ENCODE measurements at places on chromosomes 7 and 10.

- DNase-seq, result peak; percentile 87
Observed at GRCh38 chr10:29105516-29106215, 183.2 kb upstream of the LYZL1 start.

- no peak for DNase-seq
Observed at GRCh38 chr7:127974446-127975035, 56.7 kb downstream of the LRRC4 start.

DNA sequence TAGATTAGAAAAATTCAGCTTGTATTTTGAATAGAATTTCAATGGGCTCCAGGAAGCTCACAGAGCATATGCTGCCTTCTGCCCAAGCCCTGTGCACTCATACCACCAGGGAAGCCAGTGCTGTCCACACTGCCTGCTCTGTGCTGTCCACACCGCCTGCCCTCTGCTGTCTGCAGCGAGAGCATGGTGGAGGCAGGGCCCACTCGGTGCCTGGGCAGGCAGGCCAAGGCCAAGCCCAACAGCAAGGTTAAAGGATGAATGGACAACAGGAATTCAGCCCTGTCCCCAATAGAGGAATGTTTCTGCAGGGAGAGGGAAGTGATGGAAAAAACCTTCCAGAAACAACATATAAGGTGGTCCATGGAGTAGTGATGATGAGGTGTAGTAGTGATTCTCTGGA is 146.8 kb downstream of the GFRA1 start:
- DNase-seq, result peak; percentile 42

- DNase-seq, result no peak
Observed at GRCh38 chr10:37758074-37758473, 99.3 kb downstream of the ZNF248 start.

- peak; percentile 97 for DNase-seq
Observed at GRCh38 chr10:87094373-87095235, at the start of the genes GLUD1 and SHLD2. Gene GLUD1, minus strand, starts transcription at chr10:87094843. Its CDS starts 74 bp downstream, at chr10:87094769. Gene SHLD2, plus strand, starts transcription at chr10:87095206. Its CDS starts 56,149 bp downstream, at chr10:87151355.

GRCh38 chr7:117493460-117493859 is 13.6 kb downstream of the CFTR start:
- no peak for DNase-seq

DNA sequence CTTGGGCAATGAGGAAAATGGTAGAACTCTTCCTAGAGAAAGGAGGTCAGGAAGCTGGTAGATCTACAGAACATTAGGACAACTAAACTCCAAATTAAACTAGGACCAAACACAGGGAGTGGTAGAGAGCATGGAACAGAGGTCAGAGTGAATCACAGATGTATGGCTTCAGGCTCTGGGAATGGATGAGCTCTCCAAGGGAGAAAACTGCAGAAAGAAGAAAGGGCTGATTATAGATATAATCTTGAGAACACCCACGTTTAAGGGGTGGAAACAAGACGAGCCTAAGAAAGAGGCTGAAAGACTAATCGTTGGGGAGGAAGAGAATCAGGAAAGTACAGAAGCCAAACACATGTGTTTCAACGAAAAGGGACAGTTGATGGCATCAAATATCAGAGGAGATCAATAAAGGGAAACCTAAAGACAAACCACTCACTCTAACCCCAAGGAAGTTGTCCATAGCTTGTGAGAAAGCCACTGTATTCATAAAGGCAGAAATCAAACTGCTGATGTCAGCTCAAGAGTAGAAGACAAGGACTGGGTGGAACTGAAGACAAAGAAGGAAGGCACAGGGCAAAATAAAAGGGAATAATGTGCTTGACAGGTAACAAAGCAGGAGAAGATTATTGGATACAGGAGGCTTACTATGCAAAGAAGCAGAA is 41.4 kb downstream of the NUDCD3 start:
- DNase-seq, result no peak

DNA sequence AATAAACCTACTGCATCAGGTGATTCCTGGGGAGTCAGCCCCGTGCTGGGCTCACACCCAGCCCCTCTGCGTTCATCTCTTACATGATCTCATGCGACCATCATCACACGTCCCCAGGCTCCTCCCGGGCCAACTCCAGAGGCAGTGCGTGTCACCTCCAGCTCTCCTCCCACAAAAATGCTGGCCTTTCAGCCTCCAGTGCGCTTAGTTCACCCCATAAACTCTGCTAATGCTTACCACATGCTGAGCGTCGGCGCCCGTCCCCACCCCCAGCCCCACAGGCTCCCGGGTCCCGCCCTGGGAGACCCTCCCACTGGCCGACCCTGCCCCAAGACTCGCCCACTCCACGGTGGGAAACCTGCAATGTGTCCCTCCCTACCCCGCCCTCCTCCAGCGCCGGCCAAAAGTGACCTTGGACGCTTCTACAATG is 816 bp upstream of the SDK1 start:
- DNase-seq, result peak; percentile 52

GRCh38 chr7:37920849-37921805 is 687 bp downstream of the EPDR1 start:
- peak; percentile 72 for DNase-seq

- DNase-seq, result no peak
Observed at GRCh38 chr7:112880818-112881418, 90.7 kb upstream of the TMEM168 start.

DNA sequence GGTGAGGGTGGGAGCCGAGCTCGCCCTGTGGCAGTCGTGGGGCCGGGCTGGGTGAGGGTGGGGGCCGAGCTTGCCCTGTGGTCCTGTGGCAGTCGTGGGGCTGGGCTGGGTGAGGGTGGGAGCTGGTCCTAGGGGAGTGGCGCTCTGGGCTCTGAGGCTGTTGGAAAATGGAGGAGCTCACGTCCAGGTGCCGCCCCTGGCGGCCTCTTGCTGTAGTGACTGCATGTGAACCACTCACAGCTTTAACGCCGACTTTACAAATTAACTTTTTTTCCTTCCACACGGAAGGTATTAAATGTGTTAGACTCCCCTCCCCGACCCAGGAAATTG is 312.6 kb downstream of the WDR37 start:
- DNase-seq, result peak; percentile 14

DNA sequence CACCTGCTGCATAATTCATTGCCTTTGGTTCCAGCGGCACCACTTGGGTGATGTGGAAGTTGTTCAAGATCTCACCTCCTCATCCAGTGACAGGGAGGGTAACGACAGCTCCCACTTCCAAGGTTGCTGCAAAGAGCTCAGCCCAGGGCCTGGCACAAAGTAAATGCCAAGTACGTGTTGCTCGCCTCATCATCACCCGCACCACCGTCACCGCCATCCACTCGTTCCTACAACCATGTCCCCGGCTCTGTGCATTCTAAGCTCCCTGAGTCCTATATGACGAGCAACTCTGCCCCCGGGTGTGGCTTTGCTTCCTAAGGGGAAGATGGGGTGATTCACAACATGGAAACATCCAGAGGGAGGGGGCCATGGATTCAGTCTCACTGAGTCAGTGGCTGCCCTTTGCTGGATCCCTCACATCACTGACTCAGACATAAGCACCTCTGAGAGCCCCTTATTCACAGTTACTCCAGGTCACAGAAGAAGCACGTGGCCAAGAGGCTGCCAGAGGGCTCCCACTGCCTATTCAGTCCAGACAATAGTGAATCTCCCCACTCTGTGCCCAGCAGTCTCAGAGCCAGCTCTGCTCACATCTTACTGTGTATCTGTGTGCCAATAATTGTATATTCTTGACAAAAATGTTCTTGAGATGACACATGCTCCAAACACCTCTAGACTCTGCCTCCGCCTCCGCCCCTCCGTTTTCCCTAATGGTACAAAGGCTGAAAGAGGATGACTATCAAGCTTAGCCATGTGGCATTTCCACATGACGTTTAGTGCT is 159.1 kb downstream of the GFRA1 start:
- DNase-seq, result peak; percentile 80

GRCh38 chr10:28317760-28318159 is 14.9 kb upstream of the MPP7 start:
- DNase-seq, result no peak

DNA sequence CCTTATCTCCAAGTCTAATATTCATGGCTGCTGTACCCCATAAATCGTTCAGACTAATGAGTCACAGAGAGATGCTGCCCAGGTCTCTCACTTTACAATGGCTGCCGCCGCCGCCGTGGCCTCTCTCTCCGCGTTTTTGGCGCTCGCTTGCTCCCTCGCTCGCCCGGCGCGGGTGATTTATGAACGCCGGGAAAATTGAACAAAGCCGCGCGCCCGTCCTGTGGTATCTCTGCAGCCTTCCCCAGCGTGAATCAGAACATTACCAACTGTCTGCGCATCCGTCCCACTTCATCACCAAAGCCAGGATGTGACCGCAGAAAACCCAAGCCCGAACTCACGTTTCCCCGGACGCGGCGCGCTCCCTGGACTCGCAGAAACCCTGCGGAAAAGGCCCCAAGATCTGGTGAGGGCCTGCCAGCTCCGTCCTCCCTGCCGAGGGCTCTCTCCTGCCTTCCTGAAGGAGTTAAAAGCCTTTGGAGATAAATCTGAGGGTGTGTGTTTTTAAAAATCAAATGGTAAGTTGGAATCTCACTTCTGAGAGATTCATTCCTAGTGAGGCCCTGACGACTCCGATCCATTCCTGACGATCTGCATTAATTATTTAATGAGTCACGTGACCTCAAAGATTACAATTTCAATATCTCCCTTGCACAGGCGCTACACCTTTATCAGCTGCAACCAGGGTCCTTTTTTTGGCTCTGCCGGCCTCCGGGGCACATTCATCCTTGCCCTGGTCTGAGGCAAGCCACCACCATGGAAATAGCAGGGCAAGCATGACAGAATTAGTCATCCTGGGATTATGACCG is 6.3 kb downstream of the HOXA4 start:
- peak; percentile 64 for DNase-seq

GRCh38 chr10:34133406-34133805 is 681.7 kb downstream of the PARD3 start:
- no peak for DNase-seq

Data from astrocyte of the hippocampus (primary cell).